ENCODE measurements at places on chromosomes 6 and 20.
A peak's percentile ranks its signal among the peaks of the same experiment; 100 is the strongest.

- DNase-seq, result no peak
Measured at GRCh38 chr6:113640051-113640450, 217.1 kb upstream of the MARCKS start.

GRCh38 chr6:3041606-3042005, 26.7 kb upstream of the RIPK1 start:
- no peak for DNase-seq

GRCh38 chr6:121526282-121526681, 90.8 kb downstream of the GJA1 start:
- no peak for DNase-seq

- DNase-seq, result no peak
Measured at GRCh38 chr6:5626727-5627426, 365.6 kb downstream of the FARS2 start.

- DNase-seq, result no peak
Measured at GRCh38 chr6:71599359-71599758, 287.0 kb upstream of the RIMS1 start.

DNA sequence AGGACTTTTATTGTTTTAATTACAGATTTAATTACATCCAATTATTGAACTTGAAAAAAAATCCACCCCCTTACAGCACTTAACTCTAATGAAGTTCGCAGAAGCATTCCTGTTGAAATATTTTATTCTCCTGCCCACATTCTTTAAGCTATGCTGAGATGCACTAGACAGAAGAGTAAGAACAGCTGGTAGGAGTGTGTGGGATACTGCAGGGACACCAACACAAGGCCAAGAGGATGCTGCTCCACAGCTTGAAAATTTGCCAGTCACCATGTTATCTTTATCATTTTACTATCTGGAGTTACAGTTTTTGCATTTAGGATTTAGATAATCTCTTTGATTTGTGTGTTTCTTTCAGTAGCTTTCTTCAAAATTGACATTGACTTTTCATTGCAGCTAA, 180.7 kb downstream of the EPHA7 start:
- no peak for DNase-seq

- DNase-seq, result no peak
Measured at GRCh38 chr6:15535495-15536197, 127.2 kb downstream of the DTNBP1 start.

DNA sequence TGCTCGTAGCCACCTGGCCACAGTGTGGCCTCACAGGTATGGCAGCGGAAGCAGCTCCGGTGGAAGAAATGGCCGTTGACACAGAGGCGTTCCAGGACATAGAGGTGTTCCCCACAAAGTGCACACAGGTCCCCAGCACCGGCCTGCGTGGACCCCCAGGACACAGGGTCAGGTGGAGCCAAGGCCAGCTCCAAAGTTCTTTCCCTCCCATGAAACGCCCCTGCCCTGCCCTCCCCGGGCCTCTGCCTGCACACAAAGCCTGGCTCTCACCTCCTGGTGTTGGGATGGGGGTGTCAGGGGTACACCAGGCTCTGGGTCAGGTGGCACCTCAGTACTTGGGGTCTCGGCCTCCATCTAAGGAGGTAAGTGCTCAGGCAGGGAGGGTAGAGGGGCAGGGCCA, 6.6 kb downstream of the SMPD2 start:
- no peak for DNase-seq

GRCh38 chr6:45132658-45133294, 195.4 kb upstream of the RUNX2 start:
- no peak for DNase-seq

- no peak for DNase-seq
Measured at GRCh38 chr20:32062776-32063170, 10.7 kb downstream of the HCK start.

DNA sequence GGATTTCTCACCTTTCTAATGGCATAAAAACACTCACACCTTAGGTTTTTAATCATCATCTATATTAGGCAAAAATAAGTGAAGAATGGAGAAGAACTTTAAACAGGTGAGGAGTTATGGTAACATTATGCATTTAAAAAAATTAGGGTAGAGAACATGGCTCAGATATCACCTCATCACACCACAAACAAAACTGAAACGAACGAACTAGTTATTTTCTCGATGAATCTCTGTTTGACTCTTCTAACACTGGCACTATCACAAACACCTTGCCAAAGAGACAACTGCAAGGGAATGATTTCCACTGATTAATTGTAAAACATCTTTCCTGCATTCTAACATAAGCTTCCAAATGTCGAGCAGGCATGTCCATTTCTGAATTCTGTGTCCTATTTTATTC, 286.1 kb upstream of the GJE1 start:
- DNase-seq, result no peak

DNA sequence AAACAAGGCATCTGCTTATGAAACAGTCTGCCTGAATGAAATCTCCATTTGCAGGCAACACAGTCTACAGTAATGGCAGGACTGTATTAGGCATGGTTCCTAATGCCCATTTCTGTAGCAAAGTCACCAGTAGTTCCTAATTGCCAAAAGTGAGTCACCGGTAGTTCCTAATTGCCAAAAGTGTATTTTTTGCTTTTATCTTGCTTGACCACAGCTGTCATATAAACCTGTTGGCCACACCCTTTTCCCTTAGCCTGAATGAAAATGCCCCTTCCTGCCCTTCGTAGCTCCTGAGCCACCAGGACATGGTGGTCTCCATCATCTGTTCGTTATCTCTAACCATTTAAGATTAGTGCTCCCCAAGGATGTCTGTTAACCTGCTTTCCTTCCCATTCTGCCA, 34.5 kb downstream of the MTHFD1L start:
- DNase-seq, result no peak

DNA sequence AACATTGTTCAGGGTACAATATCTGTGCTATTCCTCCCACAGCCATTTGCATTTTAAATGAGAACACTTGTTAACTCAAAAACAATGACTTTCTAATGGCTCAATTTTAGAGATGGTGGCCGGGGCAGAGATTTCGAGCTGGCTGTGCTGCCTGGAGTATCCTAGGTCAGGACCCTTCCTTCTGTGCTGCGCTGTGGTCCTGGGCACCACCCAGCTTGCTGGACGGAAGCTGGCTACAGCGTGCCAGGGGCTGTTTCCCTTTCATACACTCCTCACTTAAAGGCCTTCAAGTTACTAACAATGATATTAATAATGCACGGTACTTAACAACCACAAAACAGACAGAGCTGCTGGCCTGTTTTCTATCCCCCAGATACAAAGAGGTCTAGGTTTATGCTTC, 194.4 kb upstream of the CST7 start:
- DNase-seq, result no peak

- DNase-seq, result no peak
Measured at GRCh38 chr20:48357714-48358113, 470.1 kb downstream of the PREX1 start.

DNA sequence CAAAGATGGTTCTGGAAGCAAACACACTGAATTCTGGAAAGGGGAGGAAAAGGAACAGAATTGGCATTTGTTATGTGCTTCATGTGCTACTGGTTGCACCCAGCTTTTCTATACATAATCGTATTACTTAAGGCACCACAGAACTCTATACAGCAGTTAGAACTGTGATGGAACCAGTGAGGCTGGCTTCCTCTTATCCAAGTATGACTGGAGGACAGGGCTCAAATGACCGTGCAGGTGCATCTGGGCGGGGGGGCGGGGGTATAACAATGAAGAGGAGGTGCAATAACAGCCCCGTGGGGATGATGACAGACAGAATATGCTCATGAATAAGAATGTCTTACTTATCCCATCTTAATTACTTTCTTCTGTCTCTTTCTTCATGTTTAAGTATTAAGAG, 144.2 kb downstream of the BTBD9 start:
- no peak for DNase-seq

- DNase-seq, result peak; percentile 10
Measured at GRCh38 chr20:63657260-63657936, 714 bp upstream of the RTEL1 start.

DNA sequence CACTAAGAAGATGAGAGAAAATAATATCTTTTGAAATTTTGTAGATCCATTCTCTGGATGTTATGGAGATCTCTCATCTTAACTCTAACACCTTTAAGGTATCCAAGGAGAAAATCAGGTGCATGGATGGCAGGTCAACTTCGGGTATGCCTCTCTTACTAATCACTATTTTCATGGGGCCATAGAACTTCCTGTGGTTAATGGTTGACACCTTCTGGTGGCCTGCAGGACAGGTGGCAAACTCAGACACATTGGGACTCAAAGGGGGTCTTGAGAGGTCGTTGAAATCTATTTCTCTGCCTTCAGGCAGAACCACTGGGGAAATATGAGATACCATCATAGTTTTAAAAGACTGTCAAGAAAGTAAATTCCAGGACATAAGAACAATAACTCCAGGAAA, 76.5 kb downstream of the ADAT2 start:
- DNase-seq, result no peak

DNA sequence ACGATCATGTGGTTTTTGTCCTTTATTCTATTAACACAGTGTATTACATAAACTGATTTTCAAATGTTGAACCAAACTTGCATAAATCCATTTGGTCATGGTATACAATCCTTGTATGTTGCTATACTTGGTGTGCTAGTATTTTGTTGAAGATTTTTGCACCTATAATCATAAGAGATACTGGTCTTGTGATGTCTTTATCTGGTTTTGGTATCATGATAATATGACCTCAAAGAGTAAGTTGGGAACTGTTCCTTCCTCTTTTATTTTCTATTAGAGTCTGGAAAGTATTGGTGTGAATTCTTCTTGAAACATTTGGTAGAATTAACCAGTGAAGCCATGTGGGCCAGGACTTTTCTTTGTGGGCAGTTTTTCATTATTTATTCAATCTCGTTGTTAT, 65.3 kb downstream of the TRPC4AP start:
- DNase-seq, result no peak

DNA sequence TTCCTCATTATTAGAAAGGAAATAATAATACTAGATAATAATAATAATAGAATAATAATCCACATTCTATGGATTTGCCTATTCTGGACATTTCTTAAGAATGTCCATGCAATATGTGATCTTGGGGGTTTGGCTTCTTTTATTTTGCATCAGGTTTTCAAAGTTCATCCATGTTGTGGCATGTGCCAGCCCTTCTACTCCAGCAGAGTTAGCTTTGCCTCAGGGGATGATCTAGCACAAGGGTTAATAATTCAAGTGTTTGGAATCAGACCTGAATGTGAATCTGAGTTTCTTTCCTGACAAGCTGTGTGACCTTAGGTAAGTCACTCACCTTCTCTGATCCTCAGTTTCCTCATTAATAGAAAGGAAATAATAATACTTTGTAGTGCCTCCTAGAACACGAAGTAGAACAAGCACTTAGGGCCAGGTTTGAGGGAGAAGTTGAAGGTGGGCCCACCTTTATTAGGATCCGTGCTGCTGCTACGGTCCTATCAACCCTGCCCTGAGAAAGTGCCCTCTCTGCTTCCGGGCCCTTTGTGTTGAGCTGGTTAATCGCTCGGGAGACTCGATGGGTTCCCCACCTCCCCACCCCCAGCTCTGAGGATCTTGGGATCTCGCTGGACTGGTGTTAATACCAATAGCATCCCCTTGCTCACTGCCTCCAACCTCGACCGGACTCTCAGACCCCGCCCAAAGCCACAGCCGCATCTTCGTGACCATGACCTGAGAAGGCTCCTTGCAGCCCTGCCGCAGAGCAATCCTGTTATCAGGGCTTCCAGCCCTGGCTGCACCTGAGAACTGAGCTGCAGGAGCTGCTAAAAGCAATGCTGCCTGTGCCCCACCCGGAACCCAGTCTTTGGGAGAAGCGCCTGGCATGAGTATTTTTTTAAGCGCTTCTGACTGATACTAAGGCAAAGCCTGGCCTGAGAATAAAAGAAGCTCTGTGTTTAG, 26.9 kb downstream of the RBM38 start:
- no peak for DNase-seq

- peak; percentile 72 for DNase-seq
Measured at GRCh38 chr6:117605169-117605826, 3.0 kb upstream of the GOPC start.

DNA sequence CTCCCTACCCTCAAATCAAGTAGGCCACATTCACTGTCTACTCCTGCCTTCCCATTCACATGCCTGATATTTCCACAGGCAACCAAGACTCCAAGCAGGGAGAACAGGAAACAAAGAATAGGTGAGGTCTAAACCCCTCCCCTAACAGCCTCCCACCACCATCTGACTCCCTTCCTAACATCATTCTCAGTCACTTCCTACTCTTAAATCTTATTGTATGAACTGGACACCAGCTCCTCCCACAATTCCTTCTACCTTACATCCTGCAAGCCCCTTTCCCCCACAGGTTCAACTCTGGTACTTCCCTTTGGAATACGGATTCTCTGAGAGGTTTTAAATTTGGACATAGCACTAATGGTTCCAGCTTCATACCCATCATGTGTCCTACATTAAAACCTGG, 944 bp upstream of the C6orf136 start:
- no peak for DNase-seq
